ENCODE measurements at places on chromosomes 12 and 14.

DNA sequence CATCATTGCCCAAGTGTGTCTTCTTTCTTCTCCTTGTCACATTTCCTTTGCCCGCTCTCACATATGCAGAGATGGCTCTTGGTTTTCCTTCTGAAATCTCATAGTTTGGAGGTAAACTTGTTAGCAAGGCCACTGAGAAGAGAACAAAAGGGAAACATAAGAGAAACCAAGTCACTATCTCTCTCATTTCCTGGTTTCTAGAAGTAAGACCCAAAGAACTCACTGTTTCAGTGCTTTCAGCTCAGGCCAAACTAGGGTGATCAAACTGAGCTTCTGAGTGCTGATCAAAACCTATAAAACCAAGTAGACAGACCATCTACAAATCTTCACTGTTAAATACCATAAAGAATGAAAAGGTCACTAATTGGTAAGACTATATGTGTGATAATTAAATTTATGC, 275.4 kb upstream of the BTG1 start:
- no peak for DNase-seq

GRCh38 chr12:50639721-50640120, 124.2 kb upstream of the ATF1 start:
- no peak for DNase-seq

DNA sequence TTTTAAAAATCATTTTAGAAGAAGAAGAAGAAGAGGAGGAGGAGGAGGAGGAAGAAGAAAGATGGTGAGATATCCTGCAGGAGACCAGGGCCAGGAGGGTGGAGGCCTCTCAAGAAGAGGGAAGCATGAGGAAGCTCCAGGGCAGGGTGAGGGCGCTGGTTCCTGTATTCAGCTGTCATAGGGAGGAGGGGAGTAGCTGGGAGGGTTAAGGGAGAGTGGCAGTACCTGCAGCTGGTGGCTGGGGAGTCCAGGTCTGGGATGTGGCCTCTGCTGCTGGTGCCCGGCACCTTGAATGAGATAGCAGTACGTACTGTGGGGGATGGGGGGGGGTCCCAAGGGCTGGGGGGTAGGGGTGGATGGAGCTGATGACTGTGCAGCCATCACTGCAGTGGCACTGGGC, 9.8 kb downstream of the RBP5 start:
- no peak for DNase-seq

DNA sequence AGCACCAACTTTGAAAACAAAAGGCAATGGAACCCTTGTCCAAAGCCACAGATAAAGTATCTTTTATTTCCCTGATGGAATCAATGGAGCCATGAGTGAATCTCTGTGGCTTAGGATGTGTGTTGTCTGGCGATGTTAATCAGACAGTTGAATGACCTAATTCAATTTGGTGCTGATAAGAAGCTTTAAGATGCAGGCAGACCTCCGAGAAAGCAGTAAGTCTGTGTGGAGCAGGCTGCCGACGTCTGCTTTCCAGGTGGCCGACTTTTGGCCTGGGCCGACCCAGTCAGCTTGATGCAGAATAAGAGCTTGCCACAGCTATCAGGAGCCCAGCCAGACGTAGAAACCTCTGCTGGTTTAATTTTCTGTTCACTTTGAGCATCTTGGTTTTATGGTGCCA, 21.1 kb upstream of the TMEM132C start:
- DNase-seq = no peak

DNA sequence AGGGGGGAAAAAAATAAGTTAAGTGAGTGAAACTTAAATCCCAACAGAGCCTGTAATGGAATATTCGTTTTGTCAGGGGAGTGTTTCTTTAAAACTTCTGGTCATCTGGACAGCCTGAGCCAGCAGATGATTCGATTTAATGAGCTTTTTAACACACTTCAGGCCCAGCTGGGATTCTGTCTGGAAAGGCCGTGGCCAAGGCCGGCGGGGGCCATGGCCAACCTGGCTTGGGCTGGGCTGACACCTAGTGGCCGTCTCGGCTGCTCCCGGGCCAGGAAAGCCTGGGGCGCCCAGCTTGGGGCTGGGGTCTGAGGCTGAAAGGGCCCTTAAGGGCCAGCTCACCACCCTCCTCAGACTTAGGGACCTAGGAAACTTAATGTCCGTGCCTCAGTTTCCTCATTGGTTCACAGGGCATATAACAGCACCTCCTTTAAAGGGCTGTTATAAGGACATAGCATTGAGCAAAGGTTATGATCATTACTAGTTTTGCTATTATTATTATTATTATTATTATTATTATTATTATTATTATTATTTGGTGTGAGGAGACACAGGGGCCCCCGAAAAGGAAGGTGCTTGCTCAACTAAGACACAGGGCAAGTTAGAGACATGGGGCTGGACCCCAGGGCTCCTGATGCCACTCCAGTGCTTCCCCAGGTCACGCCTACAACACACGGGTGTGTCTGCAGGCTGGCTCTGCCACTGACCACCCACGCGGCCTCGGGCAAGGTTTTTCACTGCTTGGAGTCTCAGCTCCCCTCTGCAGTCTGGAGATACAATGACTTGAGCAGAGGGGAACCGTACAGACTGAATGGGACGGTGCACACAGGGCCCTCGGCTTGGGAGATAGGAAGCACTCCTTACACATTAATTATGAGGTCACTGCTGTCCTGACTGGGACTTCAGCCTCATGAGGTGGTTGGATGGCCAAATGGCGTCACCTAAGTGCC, 84.0 kb downstream of the SYNE3 start:
- DNase-seq = peak; percentile 29

DNA sequence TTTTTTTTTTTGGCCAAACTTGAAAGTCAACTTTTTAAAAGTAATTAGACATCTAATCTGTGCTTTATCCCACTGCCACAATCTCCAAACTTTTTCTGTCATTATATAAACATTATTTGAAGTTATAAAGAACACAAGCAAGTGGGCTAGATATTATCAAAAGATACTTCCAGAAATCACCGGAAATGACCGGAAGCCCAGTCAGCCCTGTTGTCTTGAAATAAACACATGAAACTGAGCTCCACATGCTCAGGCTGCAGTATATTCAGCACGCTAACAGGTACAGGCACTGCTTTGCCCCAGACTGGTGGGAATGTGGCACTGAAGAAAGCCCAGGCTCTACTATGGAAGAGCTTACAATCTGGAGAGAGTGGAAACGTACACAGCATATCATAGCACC, 158.9 kb upstream of the PLEKHG7 start:
- no peak for DNase-seq

DNA sequence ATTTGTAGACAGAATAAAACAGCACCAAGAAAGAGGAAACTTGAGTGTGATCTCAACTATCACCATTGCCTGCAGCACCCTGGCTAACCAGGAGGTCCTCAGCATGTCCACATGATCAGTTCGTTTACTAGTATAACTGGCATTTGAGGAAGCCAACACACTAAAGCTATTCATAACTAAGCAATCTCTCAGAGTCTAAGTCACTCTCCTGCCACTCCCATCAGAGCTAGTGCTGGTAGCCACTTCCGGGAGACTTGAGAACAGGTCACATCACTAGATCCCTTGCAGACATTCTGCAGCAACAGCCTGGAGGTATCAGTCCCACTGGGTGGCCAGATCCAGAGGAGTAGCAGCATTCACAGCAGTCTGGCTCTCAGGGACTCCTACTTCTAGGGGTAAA, 352.9 kb upstream of the OR4E1 start:
- DNase-seq = no peak

GRCh38 chr12:54132976-54133771, 55.6 kb downstream of the SMUG1 start:
- DNase-seq = no peak

- peak; percentile 79 for DNase-seq
Measured at GRCh38 chr12:5588591-5588990, 156.7 kb downstream of the NTF3 start.

- DNase-seq = no peak
Measured at GRCh38 chr12:97324471-97324870, 138.1 kb upstream of the RMST start.

- DNase-seq = no peak
Measured at GRCh38 chr12:93390549-93391297, 13.0 kb downstream of the NUDT4 start.

- peak; percentile 40 for DNase-seq
Measured at GRCh38 chr12:115402443-115403180, 718.6 kb upstream of the TBX3 start.

GRCh38 chr14:54713379-54713778, 146.5 kb downstream of the SAMD4A start:
- peak; percentile 86 for DNase-seq

- DNase-seq = peak; percentile 91
Measured at GRCh38 chr12:6182279-6182898, 17.8 kb upstream of the CD9 start.

DNA sequence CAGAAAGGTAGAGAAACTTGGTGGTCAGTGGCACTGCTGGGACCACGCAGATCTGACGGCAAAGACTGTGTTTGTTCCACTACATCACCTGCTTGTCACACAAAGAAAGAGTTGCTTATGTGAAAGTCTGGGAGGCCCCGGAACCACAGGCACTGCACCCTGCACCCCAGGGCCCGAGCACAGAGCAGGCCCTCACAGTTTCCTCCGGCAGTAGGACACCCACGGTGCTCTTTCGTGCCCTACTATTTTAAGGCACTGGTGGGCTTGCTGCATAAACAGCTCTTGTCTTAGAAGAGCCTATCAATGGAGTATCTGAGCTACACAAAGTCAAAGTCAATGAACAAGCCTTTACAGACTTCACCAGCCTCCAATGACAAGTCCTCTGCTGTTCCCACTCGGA, 8.0 kb downstream of the LGMN start:
- no peak for DNase-seq

- DNase-seq = no peak
Measured at GRCh38 chr12:24087294-24087693, 137.8 kb upstream of the SOX5 start.

DNA sequence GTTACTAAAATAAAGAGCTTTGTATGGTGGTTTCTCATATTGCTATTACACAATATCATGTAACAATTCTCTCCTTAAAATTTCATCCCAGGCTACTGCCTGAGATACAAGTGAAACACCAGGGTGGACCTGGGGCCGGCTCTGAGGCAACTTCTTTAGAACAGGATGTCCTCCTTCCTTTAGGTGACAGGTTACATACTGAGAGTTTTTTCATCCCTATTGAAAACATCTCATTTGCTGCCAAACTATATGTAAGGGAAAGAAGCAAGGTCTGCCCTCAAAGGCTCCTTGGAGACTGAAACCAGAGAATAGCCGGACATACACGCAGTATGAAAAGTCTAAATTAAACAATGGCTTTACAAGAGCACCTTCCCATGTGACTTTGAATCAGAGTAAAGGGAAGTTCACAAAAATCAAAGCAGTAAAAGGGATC, 139.9 kb downstream of the DUSP6 start:
- DNase-seq = no peak

DNA sequence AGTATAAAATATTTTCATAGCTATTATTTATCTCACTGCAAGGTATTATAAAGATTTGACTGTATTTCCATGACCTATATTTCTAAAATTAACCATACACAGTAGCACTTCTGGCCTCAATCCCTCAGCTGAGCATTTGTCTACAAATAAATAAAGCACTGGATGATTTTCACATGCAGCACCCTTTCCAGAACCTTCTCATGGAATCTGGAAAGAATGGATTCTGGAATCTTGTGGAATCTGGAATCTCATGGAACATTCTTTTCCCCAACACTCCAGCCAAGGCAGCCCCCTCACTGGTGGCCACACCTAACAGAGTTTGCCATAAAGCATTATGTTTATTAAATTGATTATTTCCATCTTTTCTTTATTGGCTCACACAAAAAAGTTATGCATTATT, 199.2 kb downstream of the MSRB3 start:
- DNase-seq = no peak

DNA sequence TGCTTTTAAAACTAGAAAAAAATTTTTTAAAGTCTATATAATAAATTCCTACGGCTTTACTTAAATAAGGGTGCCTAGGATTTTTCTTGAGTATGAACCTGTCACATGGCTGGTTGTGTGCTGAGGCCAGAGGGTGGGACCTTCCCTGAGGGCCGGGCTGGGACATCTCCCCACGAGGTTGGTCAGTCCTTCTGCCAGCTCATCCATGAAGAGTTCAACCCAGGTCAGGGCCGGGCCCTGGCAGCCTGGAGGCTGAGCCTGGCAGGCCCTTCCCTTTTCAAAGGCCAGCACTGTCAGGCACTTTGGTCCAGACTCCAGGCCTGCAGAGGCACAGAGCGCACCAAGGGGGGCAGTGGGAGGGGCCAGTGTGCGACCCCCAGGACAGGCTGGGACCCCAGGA, 31.7 kb downstream of the TNFAIP2 start:
- DNase-seq = peak; percentile 74

- no peak for DNase-seq
Measured at GRCh38 chr12:109588461-109589239, 15.1 kb downstream of the MVK start.

- DNase-seq = no peak
Measured at GRCh38 chr12:21987755-21988154, 46.5 kb upstream of the ABCC9 start.

DNA sequence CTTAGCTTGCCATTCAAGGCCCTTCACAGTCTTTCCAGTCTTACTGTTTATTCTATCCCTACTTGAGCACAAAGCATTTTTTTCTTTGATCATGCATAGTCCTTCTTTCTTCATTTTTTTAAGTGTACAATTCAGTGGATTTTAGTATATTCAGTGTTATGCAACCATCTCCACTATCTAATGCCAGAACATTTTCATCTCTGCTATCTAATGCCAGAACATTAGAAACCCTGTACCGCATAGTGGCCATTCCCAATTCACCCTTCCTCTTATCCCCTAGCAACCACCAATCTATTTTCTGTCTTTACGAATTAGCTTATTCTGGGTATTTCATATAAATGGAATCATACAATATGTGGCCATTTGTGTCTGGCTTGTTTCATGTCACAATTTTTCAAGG, 13.4 kb downstream of the LPCAT3 start:
- no peak for DNase-seq

DNA sequence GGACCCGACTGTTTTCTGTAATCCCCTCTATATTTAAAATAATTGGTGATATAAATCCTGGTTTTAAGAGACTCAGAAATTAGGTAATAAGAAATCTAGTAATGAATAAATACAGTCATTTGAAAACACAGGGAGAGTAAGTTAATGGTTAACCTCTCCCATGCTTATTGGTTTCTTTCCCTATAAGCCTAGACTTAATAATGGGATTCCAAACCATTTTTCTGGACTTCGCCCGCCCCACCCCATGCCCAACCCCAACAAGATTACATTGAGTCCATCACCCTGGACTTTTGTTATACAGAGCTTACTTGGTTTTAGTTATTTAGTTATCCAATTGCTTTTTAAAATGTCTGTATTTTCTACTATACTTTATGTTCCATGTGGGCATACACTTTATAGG, 98.7 kb downstream of the WIF1 start:
- DNase-seq = no peak

DNA sequence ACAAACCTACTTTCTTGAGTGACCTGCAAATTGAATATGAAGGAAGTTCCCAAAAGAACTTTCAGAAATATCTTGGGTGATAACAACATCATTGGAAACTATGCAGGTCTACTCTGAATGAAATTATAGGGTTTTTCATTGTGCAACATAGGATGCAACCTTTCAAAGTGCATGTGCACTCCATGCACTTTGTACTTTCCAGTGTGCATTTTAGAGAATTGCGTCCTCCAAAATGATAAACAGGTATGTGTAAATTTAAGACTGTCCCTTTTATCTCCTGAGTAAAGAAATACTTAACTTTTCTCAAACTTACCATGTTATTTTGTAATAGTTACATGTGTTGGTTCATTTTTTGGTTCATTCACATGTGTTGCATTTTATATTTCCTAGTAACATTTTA, 13.2 kb downstream of the SRSF5 start:
- DNase-seq = no peak
